ENCODE measurements at places on chromosomes 6 and 20. TPM values are rescaled to one million over a fixed set of nuclear protein-coding genes. Genes with fewer than 3 reads are reported as not detected.

GRCh38 chr6:22320750-22321149 is 23.9 kb upstream of the PRL start:
- peak; percentile 52 for DNase-seq

- DNase-seq = no peak
These were observed 35.8 kb upstream of the MAS1 start for GRCh38 chr6:159854959-159855358.

DNA sequence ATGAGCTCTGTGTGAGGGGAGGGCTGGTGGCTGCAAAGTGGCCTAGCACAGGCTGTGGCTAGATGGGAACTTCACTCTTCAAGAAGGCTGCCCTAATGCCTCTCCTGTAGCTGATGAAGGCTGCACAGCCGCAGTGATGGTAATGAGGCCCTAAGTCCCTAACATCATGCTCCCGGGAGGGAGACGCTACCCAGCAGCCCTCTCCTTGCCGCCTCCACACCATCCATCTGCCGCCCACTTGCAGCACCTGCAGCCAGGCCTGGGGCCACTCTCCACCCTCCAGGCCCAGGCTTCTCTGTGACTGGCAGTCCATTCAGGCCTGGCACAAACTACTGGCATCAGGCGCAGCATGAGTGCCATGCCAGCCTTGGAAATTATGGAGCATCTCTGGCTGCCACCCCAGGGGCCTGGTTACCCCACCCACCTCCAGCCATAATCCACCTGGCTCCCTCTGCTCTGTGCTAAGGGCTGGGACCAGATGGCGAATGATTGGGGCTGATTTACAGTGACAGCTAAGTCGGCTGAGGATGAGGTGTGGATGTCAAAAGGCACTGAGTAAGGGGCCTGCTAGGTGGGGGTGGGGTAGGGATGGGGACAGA is 284.2 kb downstream of the LRFN2 start:
- no peak for DNase-seq

- peak; percentile 60 for DNase-seq
These were observed 39.2 kb upstream of the PIM1 start for GRCh38 chr6:37130704-37131103.

- peak; percentile 69 for DNase-seq
These were observed 70.6 kb downstream of the ATXN1 start for GRCh38 chr6:16690608-16691142.

GRCh38 chr20:61539706-61540360 is 287.8 kb downstream of the CDH4 start:
- DNase-seq = no peak

GRCh38 chr6:29666826-29667130 is 9.9 kb downstream of the MOG start:
- DNase-seq = no peak

DNA sequence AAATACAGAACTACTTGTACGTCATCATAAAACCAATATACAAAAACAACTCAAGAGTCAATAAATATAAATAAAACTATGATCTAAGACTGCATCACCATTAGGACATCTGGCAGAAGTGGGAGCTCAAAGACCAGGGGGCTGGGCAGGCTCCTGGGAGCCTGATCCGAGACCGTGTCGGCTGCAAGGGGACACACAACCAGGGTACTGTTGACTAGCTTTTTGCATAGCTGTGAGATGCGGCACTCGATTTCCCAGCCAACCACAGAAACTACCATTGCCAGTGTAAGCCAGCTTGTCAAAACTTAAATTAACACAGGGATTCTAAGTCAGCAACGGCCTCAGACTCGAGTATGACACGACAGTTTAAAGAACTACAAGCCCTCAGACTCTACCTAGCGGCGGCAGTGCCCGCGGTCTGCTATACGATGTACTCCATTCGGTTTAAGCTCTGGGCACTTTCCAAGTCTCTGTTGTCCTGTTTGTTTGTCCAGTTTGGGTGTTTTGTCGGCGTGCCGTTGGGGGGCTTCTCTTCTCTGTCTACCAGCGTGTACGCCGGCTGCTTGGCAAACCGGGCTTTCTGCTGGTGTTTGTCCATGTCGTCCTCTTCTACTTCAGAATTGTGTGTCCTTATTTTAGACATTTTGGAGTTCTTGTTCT is 34.6 kb downstream of the JAG1 start:
- no peak for DNase-seq

DNA sequence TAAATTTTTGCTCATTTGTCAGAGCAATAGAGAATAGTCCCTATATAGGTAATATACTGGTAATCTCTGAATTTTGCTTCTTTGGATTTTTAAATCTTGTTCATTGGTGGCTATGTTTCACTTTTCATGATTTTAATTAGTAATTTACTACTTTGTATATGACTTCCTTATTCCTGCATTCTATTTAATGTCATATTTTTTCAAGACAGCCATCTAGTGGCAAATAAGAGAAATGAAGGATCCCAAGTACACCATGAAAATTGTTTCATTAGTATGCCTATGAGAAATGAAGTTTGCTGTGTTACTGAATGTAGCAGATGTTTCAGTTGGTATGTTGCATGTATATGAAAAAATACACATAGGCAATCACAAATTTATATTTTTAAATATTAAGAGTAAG is 82.4 kb downstream of the ZNF292 start:
- DNase-seq = no peak

- DNase-seq = no peak
These were observed 31.6 kb upstream of the RIMS4 start for GRCh38 chr20:44841955-44842354.

DNA sequence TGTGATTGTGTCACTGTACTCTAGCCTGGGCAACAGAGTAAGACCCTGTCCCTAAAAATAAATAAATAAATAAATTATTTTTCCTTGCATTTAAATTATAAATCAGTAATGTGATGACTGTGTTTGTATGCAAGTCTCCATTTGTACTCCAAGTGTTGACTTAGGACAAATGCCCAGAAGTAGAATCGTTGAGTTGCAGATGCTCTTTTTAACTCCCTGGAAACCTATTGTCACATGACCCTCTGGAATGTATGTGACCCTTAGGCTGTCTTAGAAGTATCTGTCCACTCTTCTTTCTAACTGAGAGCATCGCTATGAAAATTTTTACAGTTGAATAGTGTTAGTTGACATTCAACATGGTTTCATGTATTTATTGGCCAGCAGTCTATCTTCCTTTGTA is 18.8 kb downstream of the OR2A4 start:
- no peak for DNase-seq

GRCh38 chr6:4971851-4972250 is 32.0 kb downstream of the RPP40 start:
- DNase-seq = no peak

GRCh38 chr6:166907871-166908806 is 48.2 kb downstream of the RNASET2 start:
- DNase-seq = no peak

GRCh38 chr6:43706788-43707187 is 19.2 kb upstream of the MRPS18A start:
- no peak for DNase-seq

GRCh38 chr20:38514185-38514584 is 41.5 kb downstream of the RALGAPB start:
- no peak for DNase-seq

- DNase-seq = no peak
These were observed 54.7 kb downstream of the OR2B6 start for GRCh38 chr6:28011722-28012121.

- DNase-seq = peak; percentile 63
These were observed 157.9 kb downstream of the KIF16B start for GRCh38 chr20:16415071-16416053.

DNA sequence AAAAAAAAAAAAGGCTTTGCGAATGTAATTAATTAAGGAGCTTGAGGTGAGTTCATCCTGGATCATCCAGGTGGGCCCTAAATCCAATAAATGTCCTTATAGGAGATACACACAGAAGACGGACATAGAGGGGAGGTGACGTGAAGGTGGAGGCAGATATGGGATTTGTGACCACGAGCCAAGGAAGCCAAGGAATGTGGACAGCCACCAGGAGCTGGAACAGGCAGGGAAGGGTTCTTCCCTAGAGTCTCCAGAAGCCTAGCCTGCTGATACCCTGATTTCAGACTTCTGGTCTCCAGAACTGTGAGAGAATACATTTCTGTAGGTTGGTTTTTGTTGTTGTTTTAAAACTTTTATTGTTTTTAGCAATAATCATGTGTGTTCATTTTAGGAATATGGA is 6.7 kb upstream of the ATRN start:
- no peak for DNase-seq

DNA sequence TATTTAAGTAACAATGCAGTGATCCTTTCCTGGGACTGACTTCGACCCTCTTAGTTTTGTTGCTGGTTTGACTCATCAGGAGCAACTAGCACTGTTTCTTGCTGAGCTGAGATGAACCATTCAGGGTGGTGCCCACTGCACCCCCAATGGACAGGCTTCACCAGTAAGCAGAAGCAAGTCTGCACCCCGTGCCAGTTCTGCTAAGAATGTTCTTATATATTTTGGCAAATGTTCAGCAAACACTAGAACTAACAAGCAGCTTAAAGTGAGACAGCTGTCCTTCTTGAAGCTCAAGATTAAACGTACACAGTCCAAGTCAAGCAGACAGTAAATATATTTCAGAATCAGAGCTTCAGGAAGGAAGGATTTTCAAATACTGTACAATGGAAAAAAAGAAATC is 561.3 kb upstream of the CDH4 start:
- DNase-seq = no peak

DNA sequence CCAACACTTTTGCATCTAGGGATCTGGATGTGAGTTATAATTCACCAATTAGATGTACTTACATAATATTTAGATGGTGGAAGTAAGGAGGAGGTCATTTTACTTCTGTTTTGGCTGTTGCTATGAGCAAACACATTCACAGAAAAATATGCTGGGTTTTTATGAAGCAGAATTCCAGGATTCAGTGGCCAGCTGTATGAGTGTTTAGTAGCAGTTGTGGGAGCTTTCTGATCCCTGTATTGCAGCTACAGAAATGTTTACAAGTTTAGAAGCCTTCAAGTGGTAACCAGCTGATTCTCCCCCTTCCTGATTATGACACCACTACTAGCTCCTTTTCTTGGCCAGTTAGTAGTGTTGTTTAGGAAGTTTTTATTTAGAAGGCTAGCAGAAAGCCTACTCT is 177.0 kb downstream of the TENT5A start:
- no peak for DNase-seq

DNA sequence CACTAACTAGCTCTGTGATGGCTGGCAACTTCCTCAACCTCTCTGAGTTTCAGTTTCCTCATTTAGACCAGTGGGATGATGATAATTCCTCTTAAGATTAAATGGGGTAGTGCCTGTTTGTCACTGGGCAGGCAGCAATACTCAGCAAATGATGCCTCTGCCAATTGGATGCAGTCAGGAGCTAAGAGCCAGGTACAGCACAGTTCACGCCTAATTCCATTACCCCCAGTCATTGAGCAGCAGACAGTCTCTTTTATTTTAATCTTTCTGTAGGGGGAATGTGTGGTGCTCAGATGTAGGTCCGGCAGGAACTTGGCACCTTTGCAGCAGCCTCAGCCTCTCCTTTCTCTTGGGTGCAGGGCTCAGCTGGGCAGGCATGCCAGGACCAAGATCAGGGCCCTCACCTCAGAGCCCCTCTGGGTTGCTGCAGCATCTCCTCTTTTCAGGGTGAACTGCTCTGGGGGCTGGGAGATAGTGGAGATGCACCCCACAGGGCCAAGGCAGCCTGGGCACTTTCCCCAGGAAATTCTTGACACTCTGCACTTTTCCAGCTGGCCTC is 243.8 kb downstream of the LRFN2 start:
- no peak for DNase-seq

GRCh38 chr6:72560721-72561593 is 60.9 kb upstream of the KCNQ5 start:
- DNase-seq = no peak

- DNase-seq = no peak
These were observed 20.9 kb downstream of the UTRN start for GRCh38 chr6:144305985-144306384.

- DNase-seq = no peak
These were observed 287.7 kb downstream of the CLIC5 start for GRCh38 chr6:45727819-45728449.

GRCh38 chr6:43296780-43297497 is 1.1 kb upstream of the SLC22A7 start:
- DNase-seq = no peak

DNA sequence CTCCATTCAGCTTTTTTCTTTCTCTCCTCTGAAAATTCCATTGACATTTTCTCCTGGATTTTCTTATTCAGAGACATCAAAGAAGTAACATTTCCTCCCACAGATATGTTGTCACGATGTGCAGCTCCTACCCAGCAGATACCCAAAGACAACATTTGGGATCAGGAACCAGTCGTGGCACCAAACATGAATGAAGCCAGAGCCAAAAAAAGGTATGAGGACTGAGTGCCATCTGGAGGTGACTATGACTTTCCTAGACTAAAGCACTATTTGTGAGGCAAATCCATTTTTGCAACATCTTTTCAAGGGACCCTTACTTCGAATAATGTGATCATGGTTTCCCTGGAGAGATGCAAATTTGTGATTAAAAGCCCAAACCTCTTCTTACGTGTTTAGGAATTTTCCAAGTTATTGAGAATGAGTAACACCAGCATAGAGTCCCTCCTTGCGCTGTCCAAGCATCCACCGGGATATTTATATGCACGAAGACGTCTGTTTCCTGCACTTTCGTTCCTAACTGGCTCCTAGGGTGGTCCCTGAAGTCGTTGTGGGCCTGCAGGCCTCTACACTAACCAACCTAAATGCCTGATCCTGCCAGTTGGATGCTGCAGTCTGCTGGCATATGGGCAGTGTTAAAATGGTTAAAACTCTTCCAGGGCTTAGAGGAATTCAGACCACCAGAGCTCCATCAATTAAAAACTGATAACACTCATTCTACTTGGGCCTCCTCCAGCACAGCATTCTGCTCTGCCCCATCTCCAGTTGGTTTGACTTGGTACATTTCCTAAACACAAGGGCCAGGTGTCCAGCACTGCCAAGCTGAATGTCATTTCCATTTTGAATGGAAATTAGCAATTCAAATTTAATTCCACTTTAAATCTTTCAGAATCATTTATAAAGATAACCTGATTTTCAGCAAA is 256.6 kb downstream of the C6orf118 start:
- no peak for DNase-seq

GRCh38 chr6:31898383-31899011 is 999 bp upstream of the EHMT2 start:
- DNase-seq = peak; percentile 61

- peak; percentile 44 for DNase-seq
These were observed 5.2 kb upstream of the BPIFA3 start for GRCh38 chr20:33211817-33212424.

- DNase-seq = no peak
These were observed 75.7 kb upstream of the UST start for GRCh38 chr6:148671085-148671484.

Gene PRL
- not detected for total RNA-seq

Gene TRAPPC3L
- not detected for total RNA-seq

Gene SLC44A4
- not detected for total RNA-seq

Gene EFCAB8
- 0.50 TPM for total RNA-seq

Gene TBX18
- total RNA-seq = not detected

Gene BACH2
- 3.6 TPM for total RNA-seq

Gene FKBP1C
- 0.67 TPM for total RNA-seq

Gene MPIG6B
- not detected for total RNA-seq

Gene CST2
- not detected for total RNA-seq

Gene BPIFA1
- total RNA-seq = not detected

Gene MUC21
- not detected for total RNA-seq

Gene MUCL3
- total RNA-seq = not detected

Gene CABLES2
- 2.9 TPM for total RNA-seq

Gene C4A
- total RNA-seq = 8.7 TPM

Gene GSTA3
- total RNA-seq = not detected

Gene COL9A1
- total RNA-seq = not detected

Gene CRISP3
- total RNA-seq = not detected

Gene SLC26A8
- total RNA-seq = under 0.01 TPM

Gene OR2H1
- total RNA-seq = not detected

Gene TUBB2B
- total RNA-seq = 31.8 TPM

Gene OXT
- total RNA-seq = not detected

Gene CGA
- total RNA-seq = not detected
